ENCODE measurements at places on chromosomes 5 and 9.

DNA sequence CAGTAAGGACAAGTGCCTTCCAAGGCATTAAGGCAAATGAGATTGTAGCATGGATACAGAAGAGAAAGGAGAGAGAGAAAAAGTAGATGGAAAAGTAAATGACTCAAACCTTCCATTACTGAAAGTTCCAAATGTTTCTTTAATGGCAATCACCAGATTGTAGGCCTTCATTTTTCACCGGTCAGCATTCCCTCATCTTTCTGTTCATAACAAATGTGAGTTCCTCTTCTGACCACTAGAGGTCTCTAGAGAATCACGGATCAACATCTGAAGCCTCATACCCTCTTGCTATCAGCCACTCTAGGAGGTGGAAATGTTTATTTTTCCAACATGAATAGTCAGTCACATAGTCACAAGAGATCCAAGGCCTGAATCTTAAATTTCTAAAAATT lies 73.6 kb upstream of the RPS23 start:
- no peak for DNase-seq

- no peak for DNase-seq
Observed at GRCh38 chr5:179873588-179874110, 15.0 kb upstream of the MRNIP start.

DNA sequence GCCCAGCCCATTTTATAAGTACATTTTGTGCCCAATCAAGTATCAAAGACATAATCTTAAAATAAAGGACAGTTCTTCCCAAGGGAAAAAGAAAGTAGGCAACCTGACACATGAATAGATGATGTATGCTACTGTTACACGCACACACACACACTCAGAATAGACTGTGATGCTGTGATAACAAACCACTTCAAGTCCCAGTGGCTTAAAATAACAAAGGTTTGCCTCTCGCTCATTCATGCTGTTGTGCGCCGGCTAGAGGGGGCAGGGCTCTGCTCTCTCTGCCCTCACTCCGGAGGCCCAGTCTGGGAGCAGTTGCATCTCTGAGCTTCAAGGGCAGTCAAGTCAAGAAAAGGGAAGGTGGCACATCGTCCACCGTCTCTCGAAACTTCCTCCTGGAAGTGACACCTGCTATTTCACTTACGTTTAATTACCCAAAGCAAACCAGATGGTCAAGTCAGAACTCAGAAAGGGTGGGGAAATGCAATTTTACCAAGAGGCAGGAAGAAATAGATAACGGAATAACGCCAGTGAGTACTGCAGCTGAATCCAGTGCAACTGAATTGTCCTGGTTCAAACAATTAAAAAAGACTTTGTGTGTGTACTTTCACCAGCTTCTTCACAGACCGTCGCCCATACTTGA lies 43.3 kb downstream of the ANKRD33B start:
- DNase-seq = no peak

DNA sequence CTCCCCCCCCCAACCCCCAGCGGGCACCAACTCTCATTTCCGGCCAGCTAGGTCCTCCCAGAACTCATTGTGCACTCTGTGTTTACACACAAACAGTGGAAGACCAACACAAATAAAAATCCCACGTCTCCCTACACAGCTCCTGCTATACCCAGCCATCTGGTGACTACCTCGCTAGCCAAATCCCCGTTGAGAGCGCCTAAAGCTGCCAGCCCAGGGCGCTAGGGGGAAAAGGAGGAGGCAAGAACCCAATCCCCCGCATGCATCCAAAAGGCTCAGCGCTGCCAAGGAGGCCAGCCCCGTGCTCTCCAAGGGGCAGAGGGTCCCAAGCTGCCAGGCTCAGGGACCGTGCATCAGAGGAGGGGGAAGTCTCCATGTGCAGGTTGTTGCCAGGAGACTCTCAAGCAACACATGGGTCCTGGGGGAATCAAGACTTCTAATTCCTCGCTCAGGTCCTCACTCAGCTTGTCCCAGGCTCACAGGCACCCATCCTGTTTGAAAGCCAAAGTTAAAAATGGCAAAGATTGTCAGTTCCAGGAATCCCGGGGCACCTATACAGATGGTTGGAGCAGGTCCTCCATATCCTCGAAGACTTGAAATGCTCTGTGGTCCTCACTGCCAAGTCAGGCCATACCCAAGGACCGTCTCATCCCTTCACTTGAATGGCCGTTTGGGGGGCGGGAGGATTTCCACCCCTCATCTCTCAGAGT lies 2.7 kb downstream of the ASTN2 start:
- no peak for DNase-seq

DNA sequence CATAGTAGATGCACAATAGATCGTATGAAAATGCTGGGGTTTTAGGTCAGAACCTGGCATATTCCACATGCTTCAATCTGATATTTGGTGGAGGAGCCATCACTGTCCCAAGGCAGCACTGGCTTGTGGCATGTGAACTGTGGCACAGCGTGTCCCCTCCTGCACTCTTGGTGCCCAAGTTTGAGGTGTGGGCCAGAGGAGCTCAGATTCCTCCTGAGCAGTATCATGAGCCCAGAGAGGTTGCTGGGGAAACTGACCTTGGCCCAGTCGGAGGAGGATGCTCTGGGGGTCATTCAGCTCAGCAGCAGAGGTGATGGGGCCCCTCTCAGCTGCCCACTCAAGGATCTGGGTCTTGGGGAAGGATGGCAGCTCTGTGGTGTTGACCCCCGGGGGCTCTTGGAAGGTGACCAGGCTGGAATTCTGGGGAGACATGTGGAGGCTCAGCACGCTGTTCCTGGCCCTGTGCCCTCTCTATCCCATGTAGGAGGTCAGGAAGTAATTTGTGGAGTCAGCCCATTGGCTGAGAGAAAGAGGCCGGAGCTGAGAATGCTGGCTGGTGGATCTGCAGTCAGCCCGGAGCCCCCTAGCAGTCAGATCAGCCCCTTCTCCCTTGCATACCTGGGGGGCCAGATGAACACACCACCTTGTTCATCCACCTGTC lies 23.7 kb downstream of the FPGS start:
- DNase-seq = no peak

DNA sequence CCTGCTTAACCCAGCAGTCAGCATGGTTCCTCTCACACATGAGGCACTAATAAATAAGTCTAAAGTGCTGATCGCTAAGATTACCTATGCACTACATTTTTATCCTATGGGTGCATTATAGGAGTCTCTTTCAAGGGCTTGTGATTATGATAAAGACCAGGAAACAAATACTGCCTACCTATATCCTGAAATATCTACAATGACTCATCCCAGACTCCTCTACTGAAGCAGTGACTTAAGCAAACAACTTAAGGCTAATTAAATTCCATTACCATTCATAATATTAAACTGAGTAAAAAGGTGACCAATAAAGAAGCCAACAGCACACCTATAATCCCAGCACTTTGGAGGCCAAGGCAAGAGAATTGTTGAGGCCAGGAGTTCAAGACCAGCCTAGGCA lies 338.4 kb downstream of the DNAH5 start:
- DNase-seq = no peak

- DNase-seq = no peak
Observed at GRCh38 chr9:99368341-99369326, 146.6 kb downstream of the SEC61B start.

DNA sequence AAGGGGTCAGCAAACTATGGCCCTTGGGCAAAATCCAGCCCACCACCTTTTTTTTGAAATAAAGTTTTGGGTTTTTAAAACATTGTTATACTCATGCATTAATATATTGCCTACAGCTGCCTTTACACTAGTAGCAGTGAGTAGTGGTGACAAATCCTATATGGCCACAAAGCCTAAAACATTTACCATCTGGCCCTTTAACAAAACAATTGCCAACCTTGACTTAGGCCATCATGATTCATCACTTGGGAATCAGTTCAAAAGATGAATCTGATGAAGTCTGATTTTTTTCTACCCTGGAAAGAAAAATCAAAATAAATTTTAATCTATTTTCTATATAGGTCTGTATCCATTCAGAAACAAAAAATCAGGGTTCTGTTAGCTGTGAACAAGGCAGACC lies 484.9 kb downstream of the BNC2 start:
- no peak for DNase-seq

GRCh38 chr5:41539454-41539853 lies 29.1 kb upstream of the PLCXD3 start:
- no peak for DNase-seq

DNA sequence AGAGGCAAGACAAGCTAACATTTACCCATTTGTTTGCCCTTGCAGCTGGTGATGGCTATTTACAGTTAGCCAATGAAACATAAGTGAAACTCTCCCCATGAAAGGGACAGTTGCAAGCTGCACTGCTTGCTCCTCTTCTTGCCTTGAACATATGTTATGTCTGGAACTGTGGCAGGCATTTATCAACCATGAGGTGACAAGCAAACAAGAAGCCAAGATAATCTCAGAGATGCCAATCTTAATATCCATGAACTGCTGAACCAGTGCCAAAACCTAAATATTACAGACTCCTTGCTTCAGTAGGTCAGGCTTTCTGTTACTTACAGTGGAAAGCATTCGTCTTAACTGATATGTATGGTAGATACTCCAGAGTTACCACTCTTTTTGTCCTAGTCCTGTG lies 133.4 kb downstream of the ACTBL2 start:
- DNase-seq = no peak

GRCh38 chr5:45774528-45774927 lies 78.3 kb upstream of the HCN1 start:
- DNase-seq = no peak

DNA sequence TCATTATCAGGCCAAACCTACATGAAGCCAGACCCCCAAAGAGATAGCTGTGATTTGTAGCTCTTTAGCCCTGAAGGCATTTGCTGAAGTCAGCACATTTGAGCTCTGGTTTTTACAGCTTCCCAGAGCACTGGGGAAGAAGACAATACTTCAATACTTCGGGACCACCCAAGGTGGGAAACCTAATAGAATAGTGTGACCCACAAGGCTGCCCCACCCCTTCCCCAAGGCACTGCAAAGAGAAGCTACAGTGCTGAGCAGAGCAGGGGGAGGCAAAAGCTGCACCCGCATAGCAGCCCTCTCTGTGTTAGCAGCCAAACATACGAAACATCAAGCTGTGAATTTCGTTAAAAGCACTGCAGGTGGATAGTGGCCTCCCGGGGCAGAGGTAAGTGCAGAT lies 87.3 kb downstream of the HSD17B3 start:
- no peak for DNase-seq

DNA sequence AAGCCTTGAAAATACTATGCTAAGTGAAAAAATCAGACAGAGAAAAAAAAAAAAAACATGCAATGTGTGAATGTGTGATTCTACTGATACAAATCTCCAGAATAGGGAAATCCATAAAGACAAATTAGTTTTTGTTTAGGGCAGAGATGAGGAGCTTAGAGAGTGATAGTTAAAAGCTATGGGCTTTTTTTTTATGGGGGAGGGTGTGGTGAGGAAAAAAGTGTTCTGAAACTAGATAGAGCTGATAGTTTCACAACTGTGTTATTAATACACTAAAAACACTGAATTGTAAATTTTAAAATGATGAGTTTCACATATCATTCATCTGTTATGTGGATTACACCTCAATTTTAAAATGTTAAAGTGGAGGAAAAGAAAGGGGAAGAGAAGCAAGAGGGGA lies 228.3 kb upstream of the ZNF462 start:
- DNase-seq = no peak

DNA sequence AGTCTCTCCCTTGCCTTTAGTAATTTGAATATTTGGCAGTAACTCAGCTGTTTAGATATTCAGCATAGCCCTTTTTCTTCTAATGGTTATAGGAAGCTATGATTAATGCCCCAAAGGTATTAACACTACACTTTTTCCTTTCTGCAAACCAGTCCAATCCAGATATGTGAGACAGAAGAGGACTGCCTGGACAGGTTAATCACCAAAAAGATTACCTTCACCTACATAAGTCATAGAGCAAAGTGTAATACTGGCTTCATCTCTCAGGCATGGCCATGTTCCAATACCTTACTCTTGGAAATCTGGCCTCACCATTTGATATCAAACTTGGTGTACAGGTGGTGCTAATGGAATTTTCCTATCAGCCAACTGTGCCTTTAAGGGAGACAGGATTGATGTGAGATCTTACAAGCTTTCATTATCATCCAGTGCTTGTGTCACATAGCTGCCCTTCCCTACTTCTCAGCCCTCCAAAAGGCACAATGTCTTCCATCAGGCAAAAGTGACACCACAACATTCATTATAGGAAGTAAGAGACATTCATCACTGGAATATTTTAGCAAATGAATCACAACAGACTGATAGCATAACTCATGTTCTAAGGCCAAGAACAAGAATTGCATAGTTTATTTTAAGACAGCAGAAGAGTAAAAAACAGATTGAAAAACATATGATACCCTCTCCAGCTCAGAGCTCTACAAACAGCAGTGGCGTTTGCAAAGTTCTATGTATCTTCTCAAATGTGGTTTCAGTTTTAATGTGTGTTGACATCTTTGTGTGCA lies 91.2 kb upstream of the PAM start:
- no peak for DNase-seq

- no peak for DNase-seq
Observed at GRCh38 chr5:41885286-41885685, 15.1 kb upstream of the OXCT1 start.

GRCh38 chr5:174325431-174325830 lies 279.9 kb downstream of the NSG2 start:
- DNase-seq = no peak

GRCh38 chr9:6925836-6926235 lies 168.1 kb downstream of the KDM4C start:
- DNase-seq = no peak

DNA sequence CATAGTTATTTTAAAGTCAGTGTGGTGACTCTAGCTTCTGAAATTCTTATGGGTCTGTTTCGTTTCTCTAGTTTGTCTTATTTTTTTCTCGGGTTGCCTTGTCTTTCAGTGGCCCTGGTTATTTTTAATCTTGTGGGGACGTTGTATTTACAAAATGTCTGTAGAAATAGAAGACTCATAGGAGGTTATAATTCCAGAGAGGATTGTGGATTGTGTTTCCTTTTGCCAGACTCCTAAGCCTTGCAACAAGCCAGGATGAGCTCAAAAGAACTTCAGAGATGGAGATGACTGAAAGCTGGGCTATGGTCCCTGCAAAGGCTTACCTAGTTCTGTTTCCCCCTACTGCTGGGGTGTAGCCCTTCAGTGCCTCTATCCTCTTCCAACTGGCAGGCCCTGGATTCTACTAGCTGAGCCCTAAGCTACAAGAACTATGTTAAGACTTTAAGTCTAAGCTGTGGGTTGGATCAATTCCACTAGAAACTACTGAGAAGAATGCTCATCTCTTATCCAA lies 32.2 kb upstream of the LECT2 start:
- DNase-seq = no peak

- no peak for DNase-seq
Observed at GRCh38 chr9:68545033-68545705, 4.5 kb upstream of the TMEM252 start.

DNA sequence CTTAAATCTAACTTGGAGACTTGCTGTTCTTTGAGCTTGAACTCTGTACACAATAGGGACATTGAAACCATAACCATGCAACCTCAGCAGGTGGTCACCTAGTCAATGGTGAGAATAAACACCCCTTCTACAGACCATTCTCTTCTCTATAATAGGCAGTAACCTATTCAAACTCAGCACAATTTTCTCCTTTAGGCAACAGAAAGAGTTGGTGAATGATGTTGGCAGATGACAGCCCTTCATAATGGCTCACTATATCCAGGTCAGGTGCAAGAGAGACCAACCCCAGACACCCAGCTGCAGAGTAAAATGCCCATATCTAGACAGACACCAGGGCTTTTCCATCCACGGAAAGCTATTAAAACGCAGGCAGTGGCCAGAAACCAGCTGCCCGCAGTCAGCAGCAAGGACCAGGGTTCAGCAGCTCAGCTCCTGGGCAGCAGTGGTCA lies 106.7 kb downstream of the SERINC5 start:
- DNase-seq = no peak

GRCh38 chr5:154570572-154571324 lies 92.7 kb upstream of the HAND1 start:
- no peak for DNase-seq
